ENCODE measurements at places on chromosomes 7 and 10.

GRCh38 chr7:5214641-5215040 lies 24.6 kb downstream of the WIPI2 start:
- DNase-seq, result no peak

- DNase-seq, result no peak
Observed at GRCh38 chr7:15396210-15397158, 165.3 kb downstream of the AGMO start.

DNA sequence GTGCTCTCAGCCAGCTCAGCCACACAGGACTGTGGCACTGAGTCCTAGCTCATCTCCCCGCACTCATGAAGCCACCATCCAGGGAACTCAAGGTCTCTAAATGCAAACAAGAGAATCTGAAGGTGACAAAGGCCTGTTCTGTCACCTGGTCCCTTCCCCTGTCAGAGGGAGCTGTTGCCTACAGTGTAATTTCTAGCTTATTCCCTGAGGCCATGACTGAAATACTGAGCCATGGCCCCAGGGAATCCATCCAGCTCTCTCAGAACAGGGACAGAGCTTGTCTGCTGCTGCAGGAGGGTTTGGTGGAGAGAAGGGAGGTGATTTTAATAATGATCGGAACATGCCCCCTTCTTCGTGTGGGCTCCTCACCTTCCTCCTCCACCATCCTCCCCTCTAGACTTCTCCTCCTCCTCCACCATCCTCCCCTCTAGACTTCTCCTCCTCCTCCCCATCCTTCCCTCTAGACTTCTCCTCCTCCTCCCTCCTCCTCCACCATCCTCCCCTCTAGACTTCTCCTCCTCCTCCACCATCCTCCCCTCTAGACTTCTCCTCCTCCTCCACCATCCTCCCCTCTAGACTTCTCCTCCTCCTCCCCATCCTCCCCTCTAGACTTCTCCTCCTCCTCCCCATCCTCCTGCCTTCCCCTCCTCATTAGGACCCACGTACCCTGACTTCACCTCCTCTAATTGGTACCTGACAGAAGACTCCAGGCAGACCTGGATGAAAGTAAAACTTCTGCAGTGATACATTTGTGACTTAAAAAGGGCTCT lies 338.0 kb upstream of the MKI67 start:
- DNase-seq, result no peak

GRCh38 chr7:27202018-27202861 lies 2.3 kb upstream of the HOXA13 start:
- no peak for DNase-seq

DNA sequence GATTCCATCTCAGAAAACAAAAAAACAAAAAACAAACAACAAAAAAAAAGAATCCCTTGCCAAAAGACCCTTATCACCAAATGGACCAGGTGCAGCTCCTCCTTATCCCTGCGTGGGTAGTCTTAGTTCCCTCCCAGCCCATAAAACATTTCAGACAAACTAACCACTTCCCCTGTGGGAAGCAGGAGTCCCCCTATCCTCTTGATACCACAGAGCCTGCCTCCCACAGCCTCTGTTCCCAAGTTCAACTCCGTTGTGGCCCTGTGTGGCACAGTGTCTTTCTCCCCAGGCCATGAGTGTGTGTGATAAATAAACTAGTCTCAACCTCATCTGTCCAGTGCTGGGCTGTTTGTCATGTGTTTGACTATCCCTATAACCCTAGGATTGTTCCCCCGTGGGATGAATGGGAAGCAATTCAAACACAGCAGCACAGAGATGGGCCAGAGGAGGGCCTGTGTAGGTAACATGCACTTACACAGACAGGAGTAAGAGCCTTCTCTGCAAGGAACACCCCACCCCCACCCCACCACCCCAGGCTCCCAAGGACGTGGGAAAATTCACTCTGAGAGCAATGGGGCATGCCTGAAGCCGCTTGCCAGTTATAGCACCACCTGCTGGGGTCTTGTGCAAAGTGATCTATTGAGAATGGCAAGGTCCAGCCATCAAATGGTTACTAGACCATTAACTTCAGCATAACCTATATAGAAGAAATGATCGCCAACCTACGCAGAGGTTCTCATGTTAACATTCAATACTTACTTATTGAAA lies 147.1 kb upstream of the GHITM start:
- DNase-seq, result peak; percentile 15

DNA sequence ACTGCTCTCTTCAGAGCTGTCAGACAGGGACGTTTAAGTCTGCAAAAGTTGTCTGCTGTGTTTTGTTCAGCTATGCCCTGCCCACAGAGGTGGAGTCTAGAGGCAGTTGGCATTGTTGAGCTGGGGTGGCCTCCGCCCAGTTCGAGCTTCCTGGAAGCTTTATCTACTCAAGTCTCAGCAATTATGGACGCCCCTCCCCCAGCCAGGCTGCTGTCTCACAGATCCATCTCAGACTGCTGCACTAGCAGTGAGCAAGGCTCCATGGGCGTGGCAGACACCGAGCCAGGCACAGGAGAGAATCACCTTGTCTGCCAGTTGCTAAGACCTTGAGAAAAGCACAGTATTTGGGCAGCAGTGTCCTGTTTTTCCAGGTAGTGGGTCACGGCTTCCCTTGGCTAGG lies 98.1 kb downstream of the SDHAF3 start:
- no peak for DNase-seq

DNA sequence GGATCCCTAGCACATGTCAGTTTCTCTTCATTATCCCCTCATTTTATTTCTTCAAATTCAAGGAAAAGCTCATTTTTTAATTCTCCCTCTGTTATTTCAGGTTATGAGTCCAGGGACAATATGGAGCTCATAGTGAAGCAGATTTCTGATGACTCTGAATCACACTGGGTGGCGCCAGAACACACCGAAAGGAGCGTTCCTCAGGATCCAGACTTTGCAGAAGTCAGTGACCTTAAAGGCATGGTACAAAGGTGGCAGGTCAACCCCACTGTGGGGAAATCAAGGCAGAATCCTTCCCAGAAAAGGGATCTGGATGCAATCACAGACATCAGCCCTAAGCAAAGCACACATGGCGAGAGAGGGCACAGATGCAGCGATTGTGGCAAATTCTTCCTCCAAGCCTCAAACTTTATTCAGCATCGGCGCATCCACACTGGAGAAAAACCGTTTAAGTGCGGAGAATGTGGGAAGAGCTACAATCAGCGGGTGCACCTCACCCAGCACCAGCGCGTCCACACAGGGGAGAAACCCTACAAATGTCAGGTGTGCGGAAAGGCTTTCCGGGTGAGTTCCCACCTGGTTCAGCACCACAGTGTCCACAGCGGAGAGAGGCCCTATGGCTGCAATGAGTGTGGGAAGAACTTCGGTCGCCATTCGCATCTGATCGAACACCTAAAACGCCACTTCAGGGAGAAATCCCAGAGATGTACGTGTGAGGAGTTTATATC lies 21.4 kb downstream of the ZKSCAN5 start:
- no peak for DNase-seq

DNA sequence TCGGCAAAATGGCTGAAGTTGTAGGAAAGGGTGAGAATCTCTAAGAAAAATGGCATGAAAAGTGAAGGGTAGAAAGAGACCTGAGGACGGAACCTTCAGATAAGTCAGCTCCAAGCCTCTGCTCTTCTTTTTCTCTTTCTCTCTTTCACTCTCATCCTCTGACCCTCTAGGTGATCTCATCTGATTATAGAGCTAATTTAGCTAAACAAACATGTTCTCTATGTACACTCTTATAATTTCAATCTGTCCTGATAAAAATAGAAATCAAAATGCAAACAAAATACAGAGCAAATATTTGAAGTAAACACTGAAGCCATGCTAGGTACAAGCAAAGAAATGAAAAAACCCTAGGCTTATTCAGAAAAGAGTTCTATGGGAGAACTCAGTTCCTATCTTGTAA lies 14.4 kb upstream of the CUBN start:
- no peak for DNase-seq

DNA sequence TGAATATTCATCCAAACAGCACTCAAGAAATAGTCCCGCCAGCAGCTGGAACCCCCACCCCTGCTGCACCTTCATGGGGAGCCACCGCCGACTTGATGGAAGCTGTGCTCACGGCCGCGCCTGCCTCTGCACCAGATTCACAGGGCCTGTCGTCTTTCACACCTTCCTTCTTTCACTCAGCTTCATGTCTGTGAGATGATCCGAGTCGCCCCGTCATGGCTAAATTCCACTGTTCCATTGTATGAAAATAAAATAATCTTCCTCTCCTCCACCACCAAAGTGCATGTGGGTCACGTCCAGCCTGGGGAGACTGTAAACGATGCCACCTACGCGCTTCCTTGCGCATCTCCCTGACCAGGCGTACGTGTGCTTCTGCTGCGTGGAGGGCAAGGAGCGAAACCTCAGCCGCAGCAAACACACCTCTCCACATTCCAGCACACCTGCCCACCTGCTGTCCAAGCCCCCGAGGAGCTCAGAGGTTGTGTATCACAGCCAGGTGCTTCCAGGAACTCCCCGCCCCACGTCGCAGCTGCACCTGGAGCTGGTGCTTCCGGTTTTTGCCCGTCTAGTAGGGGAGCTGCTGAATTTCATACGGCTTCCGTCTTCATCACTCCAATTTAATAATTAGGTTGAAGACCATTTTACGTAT lies 137.0 kb downstream of the PTPRN2 start:
- DNase-seq, result no peak

GRCh38 chr10:6667679-6668270 lies 87.7 kb upstream of the PRKCQ start:
- peak; percentile 36 for DNase-seq

DNA sequence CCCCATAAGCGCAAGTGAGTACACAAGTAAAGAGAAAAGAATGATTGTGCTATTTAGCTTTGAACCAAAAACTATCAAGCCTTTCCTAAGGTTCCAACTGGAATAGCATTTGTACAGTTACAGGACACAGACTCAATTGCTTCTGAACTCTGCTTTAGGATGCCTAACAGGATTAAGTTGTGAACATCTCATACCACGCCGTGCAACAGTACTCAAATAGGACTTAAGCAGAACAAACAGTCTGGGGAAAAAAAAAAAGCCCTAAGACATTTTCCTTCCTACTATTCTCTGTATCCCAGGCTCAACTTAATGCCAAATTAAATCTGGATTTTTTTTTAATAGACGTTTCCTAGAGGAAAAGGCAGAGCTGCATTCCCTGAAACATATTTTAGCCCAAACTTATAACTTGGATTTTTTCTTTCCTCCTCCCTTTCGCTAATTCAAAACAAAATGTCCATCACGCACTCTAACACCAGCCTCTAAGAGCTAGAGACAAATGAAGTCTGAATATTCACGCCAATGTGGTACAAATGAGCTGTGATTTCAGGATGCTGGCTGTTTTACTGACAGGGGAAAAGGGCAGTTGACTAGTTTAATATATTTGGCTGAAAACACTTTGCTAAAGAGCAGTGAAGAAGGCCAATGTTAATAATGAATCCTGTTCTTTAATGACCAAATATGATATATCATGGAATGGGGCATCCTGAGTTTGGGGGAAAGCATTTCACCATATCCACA lies 68.6 kb downstream of the CALD1 start:
- DNase-seq, result no peak

- peak; percentile 78 for DNase-seq
Observed at GRCh38 chr10:65570143-65571010, 1355.5 kb upstream of the LRRTM3 start.

- no peak for DNase-seq
Observed at GRCh38 chr7:92366730-92367129, 80.6 kb upstream of the GATAD1 start.

GRCh38 chr7:24858108-24858977 lies 101.1 kb upstream of the GSDME start:
- DNase-seq, result no peak

GRCh38 chr10:26391701-26392695 lies 46.1 kb upstream of the APBB1IP start:
- no peak for DNase-seq

GRCh38 chr10:109914966-109915365 lies 8.3 kb downstream of the XPNPEP1 start:
- DNase-seq, result peak; percentile 81

DNA sequence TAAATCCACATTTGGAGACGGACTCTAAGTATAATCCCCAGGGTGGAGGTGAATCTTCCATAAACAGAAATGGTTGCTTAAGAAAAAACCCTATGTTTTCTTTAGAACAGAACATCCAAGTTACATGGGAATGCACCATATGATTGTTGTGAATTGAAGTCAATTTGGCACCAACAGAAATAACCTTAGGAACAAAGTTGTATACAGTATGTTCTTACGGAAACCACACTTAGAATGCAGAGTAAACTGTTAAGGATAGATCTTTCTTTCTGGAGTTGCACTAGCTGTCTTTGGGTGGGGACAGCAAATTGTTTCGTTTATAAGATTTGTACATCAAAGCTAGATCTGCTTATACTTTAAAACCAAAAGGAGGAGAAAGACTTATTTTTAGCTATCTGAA lies 316.4 kb downstream of the PTEN start:
- no peak for DNase-seq

DNA sequence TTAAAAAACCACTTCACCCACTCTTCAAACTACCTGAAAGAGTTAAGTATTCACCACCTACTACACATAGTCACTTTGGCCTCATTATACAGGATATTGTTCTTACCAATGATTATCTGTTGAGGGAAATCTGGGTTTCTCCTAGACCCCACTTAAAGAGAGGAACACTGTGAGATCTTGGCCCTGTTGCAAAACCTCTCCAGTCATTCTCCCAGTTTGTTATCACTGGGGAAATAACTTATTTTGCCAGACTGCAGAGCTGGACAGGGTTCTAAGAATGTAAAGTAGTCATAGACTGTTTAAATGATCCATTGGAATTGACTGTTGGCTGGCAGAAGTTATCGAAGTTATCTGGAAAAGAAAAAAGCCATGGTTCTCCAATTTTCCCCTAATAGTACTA lies 143.8 kb downstream of the HGF start:
- DNase-seq, result no peak

DNA sequence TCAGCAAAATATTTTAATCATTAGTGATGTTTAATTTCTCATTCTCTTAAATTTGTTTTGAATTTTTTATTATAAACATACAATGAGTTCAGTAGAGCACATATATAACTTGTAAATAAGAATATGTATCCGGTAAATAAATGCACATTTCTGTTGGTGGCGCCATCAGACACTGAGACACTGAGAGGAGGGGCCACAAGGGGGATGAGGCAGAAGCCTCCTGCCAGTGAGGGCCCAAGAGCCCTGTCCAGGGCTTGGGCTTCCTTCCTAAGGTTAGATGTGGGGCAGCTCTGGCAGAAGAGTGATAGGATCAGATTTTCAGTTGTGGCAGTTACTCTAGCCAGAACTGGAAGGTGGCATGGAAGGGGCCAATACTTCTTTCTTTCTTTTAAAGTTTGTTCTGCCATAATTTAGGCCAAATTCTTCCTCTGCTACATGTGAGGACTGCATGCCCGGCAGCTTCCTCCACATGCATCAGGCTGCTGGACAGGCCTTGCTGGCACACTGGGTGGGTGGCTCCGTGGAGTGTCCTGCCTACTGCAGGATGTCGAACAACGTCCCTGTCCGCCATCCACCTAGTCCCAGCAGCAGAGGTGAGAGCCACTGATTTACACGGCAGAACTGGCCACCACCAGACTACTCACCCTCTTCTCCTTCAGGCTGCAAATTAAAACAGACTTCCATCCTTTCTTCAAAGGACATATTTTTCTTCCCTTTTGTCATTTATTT lies 13.2 kb downstream of the PTPRN2 start:
- DNase-seq, result no peak

GRCh38 chr10:127618797-127619196 lies 69.7 kb downstream of the NPS start:
- no peak for DNase-seq

GRCh38 chr10:49572594-49573114 lies 33.7 kb upstream of the ERCC6 start:
- DNase-seq, result no peak

- no peak for DNase-seq
Observed at GRCh38 chr10:10850214-10850613, 167.5 kb upstream of the CELF2 start.

All from urothelium cell line (cell line).